Endodermal cell (in vitro differentiated cells): ENCODE measurements at places on chromosomes 5 and 9. TPM values are rescaled to one million over a fixed set of nuclear protein-coding genes. Genes with fewer than 3 reads are reported as not detected.
A peak's percentile ranks its signal among the peaks of the same experiment; 100 is the strongest.

GRCh38 chr5:93359296-93359959 is 221.6 kb downstream of the NR2F1-AS1 start:
- H3K27me3 ChIP-seq, result no peaks in the 10 kb centered on the region
- H3K4me1 ChIP-seq, result no peaks in the 10 kb centered on the region
- no peak overlapping the region for H3K27ac ChIP-seq
- no peak for DNase-seq
- H3K4me3 ChIP-seq, result no peak overlapping the region

DNA sequence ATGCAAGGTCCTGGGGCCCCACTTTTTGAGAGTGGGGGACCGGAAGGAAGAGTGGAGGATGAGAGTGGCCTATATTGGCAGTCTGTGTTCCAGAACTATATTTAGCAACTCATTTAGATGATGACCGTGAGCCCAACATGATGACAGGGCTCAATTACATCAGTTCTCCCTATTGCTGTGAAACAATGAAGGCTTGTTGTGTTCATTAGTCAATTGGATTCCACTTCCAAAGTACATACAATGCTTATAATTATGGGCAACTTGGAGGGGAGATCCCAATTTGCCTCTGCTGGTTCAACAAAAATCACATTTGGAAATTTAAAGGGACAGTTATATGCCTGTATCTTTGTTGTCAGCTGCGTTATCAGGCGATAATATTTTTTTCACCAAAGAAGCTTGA is 91.1 kb downstream of the TARS1 start:
- H3K27me3 ChIP-seq, result no peaks in the 10 kb centered on the region
- peaks cover 9% of the 10 kb centered on the region for H3K4me1 ChIP-seq
- H3K4me3 ChIP-seq, result no peak overlapping the region
- no peak for DNase-seq
- peaks cover 11% of the 10 kb centered on the region for H3K36me3 ChIP-seq

The UBAP2 gene
- total RNA-seq, result 79.8 and 82.1 TPM in 2 replicates

DNA sequence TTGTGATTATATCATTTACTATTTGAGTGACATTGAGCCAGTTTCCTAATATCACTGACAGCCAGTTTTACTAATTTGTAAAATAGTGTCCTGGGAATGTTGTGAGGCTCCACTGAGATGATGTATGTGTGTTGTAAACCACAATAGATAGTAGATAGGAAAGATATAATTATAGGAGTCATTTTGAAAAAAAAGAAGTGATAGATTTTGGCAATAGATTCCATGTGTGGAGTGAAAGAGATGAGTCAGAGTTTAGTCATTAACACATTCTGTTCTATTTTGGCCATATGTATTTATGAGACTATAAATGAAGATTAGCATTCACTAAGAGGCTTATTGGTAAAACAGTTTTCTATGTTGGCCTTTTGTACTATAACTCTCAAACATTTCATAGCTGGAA is 388.2 kb downstream of the FAM170A start:
- H3K27ac ChIP-seq, result no peak overlapping the region
- H3K27me3 ChIP-seq, result no peaks in the 10 kb centered on the region
- peaks cover 6% of the 10 kb centered on the region for H3K4me1 ChIP-seq
- H3K36me3 ChIP-seq, result no peaks in the 10 kb centered on the region
- no peak for DNase-seq
- H3K4me3 ChIP-seq, result no peak overlapping the region

DNA sequence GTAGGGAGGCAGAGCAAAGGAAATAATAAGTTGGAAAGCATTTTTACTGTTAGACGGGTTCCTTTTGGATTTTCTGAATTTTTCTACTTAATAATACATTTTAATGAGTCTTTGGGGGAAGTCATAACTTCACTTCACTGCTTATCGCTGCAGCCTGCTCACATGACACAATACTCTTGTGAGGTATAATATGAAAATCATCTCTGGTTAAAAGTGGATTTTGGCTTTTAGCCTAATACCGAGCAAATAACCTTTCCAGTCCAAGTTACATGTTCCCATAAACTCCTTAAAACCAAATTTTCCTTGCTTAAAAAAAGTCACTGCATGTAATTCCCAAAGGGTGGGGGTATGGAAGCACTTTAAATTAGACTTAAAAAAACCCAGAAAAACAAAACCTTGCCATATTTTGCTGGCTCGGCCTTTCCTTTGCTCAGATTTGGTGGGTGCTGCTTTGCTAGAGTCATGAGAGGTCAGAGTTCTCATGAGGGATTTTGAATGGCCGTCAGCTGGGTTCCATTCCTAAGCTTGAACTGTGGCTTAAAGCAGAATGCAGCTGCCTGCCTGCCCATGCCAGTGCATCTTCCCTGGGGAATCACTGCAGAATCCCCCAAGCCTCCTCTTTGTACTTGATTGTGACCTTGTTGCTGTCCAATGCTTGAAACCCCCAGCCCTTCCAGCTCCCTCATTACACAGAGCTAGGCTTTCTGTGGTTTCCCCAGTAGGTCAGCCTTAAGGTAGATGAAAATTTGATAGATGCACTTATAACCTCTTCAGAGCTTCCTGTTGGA is 331.8 kb downstream of the KDM4C start:
- no peak overlapping the region for H3K4me3 ChIP-seq
- H3K27me3 ChIP-seq, result no peaks in the 10 kb centered on the region
- no peak overlapping the region for H3K27ac ChIP-seq
- H3K36me3 ChIP-seq, result peaks cover 15% of the 10 kb centered on the region
- peaks cover 3% of the 10 kb centered on the region for H3K4me1 ChIP-seq

The CA9 gene
- 1.4 and 1.8 TPM in 2 replicates for total RNA-seq

DNA sequence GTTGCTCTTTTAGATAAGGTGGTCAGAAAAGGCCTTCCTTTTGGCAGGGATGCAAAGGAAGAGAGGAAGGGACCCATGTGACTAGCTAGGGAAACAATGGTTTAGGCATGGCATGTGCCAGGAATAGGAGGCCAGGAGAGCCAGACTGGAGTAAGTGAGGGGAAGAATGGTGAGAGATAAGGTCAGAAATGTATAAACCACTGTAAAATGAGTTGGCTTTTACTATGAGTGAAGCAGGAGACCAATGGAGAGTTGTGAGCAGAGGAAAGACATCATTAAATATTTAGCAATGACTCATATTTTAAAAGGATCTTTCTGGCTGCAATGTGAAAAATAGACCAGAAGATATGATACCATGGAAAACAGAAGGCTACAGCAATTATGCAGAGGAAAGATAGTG is 50.9 kb downstream of the AP3B1 start:
- H3K27me3 ChIP-seq, result no peaks in the 10 kb centered on the region
- no peak overlapping the region for H3K4me3 ChIP-seq
- peaks cover 15% of the 10 kb centered on the region for H3K36me3 ChIP-seq
- peaks cover 4% of the 10 kb centered on the region for H3K4me1 ChIP-seq
- no peak for DNase-seq

The CLIC3 gene
- total RNA-seq, result 0.46 to 1.2 TPM (median 0.67 TPM) in 3 replicates

DNA sequence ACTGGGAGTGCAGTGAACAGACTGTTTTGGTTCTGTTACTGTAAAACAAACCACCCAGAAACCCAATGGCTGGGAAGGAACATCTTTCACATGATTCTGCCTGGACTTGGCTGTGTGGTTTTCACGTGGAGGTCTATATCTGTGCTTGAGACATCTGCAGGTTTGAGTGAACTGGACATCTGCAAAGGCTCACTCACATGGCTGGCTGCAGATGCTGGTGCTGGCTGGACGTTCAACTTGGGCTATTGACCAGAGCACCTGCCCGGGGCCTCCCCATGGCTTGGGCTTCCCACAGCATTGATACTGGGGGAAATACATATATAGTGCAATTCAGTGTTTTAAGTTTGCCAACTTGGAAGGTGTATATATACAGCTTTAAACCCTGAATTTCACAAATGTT is 6.8 kb downstream of the CTSL start:
- H3K36me3 ChIP-seq, result peaks cover 27% of the 10 kb centered on the region
- no peak overlapping the region for H3K27ac ChIP-seq
- no peak overlapping the region for H3K4me3 ChIP-seq
- no peak for DNase-seq

DNA sequence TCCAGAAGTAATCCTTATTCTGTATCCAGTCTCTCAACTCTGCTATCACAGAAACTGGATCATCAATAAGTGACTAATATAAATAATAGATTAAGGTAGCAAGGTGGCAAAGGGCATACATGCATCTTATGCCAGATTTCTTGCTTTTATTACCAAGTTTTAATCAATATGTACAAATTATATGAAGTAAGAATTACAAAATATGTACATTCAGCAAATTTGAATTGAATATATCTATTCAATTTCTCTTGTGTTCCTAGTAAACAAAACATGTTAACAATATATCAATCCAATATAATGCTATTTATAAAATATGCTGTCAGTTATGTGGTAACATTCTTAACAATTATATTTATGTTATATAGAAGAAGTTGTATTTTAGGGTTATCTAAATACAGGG is 488.7 kb upstream of the COX7C start:
- no peak for DNase-seq
- no peaks in the 10 kb centered on the region for H3K4me1 ChIP-seq
- no peaks in the 10 kb centered on the region for H3K36me3 ChIP-seq
- H3K27ac ChIP-seq, result no peak overlapping the region
- no peak overlapping the region for H3K4me3 ChIP-seq
- H3K27me3 ChIP-seq, result no peaks in the 10 kb centered on the region

- no peaks in the 10 kb centered on the region for H3K27me3 ChIP-seq
- no peak for DNase-seq
- H3K4me1 ChIP-seq, result no peaks in the 10 kb centered on the region
- H3K36me3 ChIP-seq, result no peaks in the 10 kb centered on the region
These were observed 63.0 kb downstream of the FER start for GRCh38 chr5:108810717-108811116.

- peaks cover 100% of the 10 kb centered on the region for H3K27me3 ChIP-seq
- H3K4me1 ChIP-seq, result peaks cover 17% of the 10 kb centered on the region
- no peak overlapping the region for H3K4me3 ChIP-seq
- no peak overlapping the region for H3K27ac ChIP-seq
These were observed 4.1 kb upstream of the PRDM6 start for GRCh38 chr5:123084730-123085605.

DNA sequence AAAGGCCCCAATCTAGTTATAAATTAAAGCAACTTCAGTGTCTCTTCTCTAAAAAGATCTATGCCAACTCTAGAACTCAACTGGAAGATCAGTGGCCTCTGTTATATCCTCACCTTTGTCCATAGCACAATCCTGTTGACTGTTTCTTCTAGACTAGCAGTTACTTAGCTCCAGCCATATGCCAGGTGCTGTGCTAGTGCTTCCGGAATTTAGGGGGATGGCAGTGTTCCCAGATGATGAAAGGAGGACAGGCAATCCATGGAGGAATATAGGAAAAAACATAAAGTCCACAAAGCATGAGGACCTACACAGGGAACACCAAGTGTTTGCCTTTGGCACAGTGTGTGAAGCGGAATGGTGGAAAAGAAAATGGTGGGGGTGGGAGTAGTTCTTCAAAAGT is 214.3 kb downstream of the MAPKAP1 start:
- H3K4me1 ChIP-seq, result no peaks in the 10 kb centered on the region
- no peak overlapping the region for H3K27ac ChIP-seq
- H3K36me3 ChIP-seq, result no peaks in the 10 kb centered on the region
- no peak for DNase-seq
- H3K27me3 ChIP-seq, result no peaks in the 10 kb centered on the region

The ANKRD33B gene
- 30.4 to 38.6 TPM (median 37.2 TPM) in 3 replicates for total RNA-seq

The ORM2 gene
- total RNA-seq, result 0.56 and 0.59 TPM in 2 replicates

GRCh38 chr5:150044329-150044681 is 42.0 kb downstream of the CSF1R start:
- H3K4me3 ChIP-seq, result no peak overlapping the region
- no peak overlapping the region for H3K27ac ChIP-seq
- no peaks in the 10 kb centered on the region for H3K4me1 ChIP-seq
- H3K27me3 ChIP-seq, result no peaks in the 10 kb centered on the region

DNA sequence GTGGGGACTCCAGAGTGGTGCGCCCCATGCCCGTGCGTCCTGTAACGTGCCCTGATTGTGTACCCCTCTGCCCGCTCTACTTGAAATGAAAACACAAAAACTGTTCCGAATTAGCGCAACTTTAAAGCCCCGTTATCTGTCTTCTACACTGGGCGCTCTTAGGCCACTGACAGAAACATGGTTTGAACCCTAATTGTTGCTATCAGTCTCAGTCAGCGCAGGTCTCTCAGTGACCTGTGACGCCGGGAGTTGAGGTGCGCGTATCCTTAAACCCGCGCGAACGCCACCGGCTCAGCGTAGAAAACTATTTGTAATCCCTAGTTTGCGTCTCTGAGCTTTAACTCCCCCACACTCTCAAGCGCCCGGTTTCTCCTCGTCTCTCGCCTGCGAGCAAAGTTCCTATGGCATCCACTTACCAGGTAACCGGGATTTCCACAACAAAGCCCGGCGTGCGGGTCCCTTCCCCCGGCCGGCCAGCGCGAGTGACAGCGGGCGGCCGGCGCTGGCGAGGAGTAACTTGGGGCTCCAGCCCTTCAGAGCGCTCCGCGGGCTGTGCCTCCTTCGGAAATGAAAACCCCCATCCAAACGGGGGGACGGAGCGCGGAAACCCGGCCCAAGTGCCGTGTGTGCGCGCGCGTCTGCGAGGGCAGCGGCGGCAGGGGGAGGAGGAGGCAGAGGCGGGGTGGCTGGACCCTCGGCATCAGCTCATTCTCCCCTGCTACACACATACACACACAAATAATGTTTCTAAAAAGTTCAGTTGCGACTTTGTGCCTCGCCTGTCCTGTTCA is 668 bp downstream of the GLIS3 start:
- peaks cover 55% of the 10 kb centered on the region for H3K27me3 ChIP-seq
- H3K4me3 ChIP-seq, result peak overlapping the region; percentile 81
- peak; percentile 75 for DNase-seq
- H3K27ac ChIP-seq, result no peak overlapping the region

DNA sequence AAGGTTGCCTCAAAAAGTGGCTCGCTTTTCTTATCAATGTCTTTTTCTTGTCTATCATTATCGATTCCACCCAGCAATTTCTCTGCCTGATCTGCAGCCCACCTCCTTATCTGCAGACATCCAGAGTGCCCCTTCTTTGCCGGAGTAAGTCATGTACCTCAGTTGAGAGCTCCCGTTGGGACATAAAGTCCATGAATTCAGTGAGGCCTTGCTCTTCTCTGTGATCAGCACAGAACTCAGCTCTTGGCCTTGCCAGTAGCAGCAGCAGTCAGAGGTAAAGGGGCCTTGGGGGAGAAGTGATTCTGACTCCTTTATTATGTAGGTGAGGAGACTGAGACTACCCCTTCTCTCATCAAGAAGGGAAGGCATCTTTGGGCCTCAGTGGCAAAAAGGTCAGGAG is 24.9 kb upstream of the DCAF12 start:
- H3K4me1 ChIP-seq, result peaks cover 2% of the 10 kb centered on the region
- H3K27me3 ChIP-seq, result no peaks in the 10 kb centered on the region
- H3K27ac ChIP-seq, result no peak overlapping the region
- DNase-seq, result no peak
- no peaks in the 10 kb centered on the region for H3K36me3 ChIP-seq
